Activated CD4-positive, alpha-beta memory T cell treated with anti-CD3 and anti-CD28 coated beads, Interleukin-2, amount 10 ng/mL, durations not matched to agents 7 days and 5 days (primary cell): ENCODE measurements at places on chromosomes 7 and 10. TPM values are rescaled to one million over a fixed set of nuclear protein-coding genes. Genes with fewer than 3 reads are reported as not detected.

SPDYE5 gene
- total RNA-seq, result not detected

EBLN1 gene
- total RNA-seq, result not detected

PRKG1 gene
- total RNA-seq, result not detected

BTRC gene
- 15.5 TPM for total RNA-seq

TMEM130 gene
- not detected for total RNA-seq

DNA sequence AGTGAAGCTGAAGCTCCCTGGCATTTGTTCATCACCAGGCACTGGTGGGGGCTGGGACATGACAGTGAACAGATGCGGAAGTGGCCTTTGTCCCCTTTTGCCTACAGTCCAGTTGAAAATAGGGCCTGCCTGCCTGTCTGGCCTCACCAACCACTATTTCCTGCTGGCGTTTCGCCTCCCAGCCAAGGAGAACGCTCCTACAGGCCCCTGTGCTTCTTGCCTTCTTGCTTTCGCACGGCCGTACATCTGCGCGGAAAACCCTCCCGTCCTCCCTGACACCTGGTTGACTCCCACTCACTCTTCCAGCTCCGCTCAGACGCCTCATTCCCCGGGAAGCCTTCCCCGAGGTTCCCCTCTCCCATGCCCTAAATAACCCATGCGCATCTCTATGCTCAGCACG, 317.3 kb downstream of the PRPF18 start:
- DNase-seq, result no peak

DNA sequence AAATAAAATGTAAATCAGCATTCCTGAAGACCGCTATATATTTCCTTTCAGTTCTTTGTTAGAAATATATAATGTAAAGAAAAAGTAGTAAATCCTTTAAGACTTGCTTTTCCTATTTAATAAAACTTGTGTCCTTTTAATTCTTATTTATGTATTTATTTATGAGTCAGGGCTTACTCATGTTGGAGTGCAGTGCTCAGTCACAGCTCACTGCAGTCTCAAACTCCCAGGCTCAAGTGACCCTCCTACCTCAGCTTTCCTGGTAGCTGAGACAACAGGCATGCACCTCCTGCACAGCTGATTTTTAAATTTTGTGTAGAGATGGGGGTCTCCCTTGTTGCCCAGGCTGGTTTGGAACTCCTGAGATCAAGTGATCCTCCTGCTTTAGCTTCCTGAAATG, 724.5 kb downstream of the ANKRD7 start:
- DNase-seq, result no peak
